Peyer's patch (tissue), 4 donors: ENCODE measurements at places on chromosomes 4 and X.

DNA sequence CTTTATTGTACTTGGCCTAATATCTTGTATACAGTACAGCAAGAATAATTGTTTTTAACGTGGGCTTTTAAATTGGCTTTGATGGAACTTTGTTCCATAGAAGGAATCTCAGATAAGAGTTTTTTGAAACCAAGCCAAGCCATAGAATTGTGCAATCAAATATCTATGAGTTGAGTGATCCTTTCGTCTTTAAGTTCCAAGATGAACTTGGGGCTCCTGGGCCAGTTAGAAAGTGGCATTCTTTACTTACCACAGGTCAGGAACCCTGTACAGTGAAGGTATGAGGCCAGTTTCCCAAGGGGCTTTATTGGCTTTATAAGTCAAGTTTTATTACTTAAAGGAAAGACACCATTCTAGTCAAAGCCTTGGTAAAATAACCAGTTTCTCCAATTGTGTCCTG lies 2104.2 kb downstream of the PCDH7 start:
- DNase-seq: no peak

- DNase-seq: no peak
These were observed 572.9 kb upstream of the DIPK2B start for GRCh38 chrX:45773572-45773971.

- DNase-seq: no peak
These were observed 291.8 kb downstream of the FBXW7 start for GRCh38 chr4:152243896-152244595.

GRCh38 chrX:108439961-108440696 lies 491 bp downstream of the COL4A5 start:
- DNase-seq: no peak

DNA sequence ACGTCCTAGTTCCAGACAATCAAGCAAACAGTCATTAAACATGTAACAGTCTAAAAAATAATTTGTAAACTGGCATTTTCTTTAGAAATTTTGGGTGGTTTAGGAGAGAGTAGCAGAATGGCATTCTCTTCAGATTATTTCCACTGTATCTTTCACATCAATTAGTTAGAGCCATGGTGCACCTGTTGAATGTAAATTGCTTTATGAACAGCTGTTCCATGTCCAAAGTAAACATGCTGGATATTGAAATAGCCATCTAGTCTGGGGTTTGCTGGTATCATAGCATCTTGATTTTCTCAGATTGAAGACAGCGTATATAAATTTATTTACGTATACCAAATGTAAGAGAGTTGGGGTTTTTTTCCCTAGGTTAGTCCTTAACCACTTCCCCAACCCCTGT lies 143.6 kb downstream of the RCHY1 start:
- no peak for DNase-seq

GRCh38 chr4:45294464-45294863 lies 568.1 kb upstream of the GNPDA2 start:
- DNase-seq: no peak

DNA sequence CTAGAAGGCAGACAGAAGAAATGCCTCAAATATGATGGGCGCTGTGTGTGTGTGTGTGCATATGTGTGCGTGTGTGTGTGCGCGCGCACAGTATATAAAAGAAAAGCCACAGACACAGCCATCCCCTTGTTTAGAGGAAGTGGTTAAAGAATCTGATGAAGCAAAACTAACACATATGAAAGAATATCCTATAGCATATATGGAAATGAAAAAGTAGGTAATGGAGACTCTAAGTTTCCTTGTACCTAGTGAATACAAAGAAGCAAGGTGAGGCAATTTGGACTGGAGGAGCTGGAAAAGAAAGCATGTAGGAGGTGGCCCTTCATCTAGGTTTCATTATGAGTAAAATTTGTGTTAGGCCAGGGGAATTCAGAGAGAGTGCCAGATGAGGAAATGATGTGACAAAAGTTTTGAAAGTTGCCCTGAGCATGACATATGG lies 58.6 kb upstream of the MCF2 start:
- DNase-seq: no peak

GRCh38 chr4:108846568-108846967 lies 83.7 kb upstream of the ETNPPL start:
- DNase-seq: no peak

DNA sequence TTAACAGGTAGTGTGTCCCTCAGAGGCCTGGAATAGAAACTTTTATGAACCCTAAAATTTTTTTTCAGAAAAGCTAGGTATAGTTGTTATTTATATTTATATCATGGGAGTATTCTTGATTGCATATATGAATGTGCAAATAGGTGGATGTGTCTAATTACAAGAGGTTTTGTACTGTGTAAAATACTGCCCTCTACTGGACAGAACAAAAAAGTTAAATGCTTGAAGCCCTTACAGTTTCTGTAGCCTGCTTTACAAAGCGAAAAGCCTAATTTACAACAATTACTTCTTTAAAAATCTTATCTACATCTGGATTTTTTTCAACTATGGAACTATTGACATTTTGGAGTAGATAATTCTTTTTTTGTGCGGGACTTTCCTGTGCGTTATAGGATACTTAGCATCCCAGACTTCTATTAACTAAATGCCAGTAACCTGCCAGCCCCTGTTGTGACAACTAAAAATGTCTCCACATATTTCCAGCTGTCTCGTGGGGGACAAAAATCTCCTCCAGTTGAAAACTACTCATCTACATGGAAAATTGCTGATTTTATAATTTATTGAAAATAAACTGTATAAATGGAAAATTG lies 35.1 kb downstream of the ENPEP start:
- DNase-seq: no peak

DNA sequence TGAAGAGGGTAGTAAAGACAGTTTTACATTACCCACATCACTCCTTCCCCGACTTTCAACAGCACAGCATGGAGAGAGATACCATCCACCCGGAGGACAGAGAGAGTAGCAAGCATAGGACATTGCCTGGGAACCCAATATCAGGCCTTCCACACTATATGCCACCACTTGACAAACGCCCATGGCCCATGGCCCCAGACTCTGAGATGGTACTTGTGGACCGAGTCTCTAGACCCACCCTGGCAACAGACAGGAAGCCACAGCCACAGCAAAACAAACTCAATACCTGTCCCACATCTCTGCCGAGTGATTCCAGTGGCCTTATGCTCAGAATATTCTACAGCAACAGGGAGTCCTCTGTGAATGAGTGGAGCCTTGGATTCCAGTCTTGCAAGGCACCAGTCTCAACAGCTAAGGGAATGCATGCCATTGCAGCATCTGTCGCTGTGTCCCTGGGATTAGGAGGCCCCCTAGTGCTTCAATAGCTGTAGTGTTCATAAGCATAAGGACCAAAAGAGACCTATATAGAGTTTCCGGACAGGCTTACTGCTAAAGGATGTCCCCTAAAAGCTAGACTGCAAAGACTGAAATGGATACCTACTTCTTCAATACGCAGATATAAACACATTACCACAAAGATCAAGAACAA lies 14.7 kb upstream of the CT55 start:
- DNase-seq: no peak

DNA sequence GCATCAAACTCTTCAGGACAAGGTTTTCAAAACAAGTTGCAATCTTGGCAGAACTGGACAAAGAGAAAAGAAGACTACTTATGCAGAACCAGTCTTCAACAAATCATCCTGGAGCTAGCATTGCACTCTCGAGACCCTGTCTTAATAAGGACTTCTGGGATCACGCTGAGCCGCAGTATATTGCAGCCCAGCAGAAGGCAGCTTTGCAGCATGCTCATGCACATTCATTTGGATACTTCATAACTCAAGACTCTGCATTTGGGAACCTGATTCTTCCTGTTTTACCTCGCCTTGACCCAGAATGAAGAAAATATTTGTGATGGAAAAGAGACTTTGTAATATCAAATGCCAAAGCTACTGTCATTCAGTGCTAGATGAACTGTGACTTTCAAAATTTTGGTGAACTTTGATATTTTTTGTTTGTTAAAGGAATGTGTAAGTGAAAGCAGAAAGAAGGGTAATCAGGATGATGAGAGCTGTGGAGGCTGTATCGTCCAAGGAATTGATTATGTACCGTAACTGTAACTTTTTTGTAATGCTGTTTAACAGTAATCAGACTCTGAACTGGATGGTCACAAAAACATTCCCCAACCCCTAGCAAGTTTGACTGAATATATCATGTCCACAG lies 27.2 kb downstream of the HSPA4L start:
- no peak for DNase-seq

DNA sequence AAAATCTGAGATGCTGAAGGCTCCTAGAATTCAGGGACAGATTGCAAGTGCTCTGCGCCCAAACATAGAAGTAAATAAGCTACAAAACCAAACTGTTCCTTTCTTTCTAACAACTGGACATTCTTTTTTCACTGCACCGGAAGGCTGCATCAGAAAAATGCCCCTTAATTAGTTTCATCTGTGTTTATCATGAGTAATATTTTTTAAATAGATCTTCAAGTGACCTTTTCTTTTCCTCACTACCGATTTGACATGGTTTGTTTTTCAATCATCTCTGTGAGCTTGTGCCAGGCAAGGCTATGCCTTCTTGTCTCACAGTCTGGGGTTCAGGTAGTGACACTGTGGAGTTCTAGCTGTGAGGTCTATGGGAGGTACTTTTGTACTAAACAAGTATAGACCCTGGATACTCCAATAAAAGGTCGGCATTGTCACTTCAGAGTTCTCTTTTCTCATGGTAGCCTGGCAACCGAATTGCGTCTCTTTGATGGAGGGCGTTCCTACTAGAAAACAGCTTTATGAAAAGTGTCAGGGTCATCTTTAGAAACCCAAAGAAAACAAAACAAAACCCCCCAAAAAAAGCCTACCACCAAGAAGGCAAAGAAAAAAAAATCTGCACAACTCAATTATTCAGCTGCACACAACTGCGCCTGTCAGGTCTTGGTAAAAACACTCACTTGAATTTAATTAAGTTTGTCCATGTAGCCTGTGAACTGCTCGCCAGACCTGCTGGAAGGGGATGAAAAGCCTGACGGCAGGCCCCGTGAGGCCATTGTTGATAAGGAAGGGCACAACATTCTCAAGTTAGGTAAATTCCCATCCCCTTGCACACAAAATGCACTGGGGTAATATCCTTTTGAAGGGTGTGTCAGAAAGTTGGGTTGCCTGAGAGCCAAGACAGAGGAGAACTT lies 22.8 kb upstream of the ADAMTS3 start:
- DNase-seq: no peak

DNA sequence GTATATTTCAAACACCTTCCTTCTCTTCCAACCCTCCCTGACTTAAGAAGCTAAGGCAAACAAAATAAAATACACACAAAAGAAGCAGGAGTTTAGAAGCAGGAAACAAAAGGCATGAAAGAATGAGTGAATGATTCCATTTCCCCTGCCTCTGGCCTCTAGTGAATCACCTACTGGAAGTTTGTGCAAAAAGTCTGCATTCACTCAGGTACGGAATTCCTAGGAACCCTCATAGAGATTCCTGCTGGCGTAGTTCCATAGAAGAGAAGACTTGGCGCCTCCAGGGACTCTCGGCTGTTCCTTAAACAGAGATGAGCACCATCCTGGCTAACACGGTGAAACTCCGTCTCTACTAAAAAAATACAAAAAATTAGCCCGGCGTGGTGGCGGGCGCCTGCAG lies 125.9 kb upstream of the TBL1X start:
- no peak for DNase-seq

DNA sequence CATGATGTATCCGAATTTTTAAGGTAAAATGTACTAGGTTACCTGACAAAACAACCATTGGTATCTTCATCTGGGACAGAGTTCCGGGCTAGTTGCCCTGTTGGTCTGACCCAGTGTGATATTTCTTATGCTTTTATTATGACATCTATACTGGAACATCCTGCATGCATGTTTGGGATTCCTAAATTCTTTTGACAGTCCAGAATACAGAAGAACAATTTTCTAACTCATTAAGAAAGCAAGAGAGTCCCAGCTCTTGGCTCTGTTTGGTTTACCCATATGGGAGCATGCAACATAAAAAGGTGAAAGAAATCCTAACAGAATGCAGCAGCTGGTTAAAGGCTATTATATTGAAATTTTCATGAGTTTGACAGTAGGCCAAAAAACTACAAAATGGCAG lies 247.7 kb upstream of the FTHL17 start:
- no peak for DNase-seq

DNA sequence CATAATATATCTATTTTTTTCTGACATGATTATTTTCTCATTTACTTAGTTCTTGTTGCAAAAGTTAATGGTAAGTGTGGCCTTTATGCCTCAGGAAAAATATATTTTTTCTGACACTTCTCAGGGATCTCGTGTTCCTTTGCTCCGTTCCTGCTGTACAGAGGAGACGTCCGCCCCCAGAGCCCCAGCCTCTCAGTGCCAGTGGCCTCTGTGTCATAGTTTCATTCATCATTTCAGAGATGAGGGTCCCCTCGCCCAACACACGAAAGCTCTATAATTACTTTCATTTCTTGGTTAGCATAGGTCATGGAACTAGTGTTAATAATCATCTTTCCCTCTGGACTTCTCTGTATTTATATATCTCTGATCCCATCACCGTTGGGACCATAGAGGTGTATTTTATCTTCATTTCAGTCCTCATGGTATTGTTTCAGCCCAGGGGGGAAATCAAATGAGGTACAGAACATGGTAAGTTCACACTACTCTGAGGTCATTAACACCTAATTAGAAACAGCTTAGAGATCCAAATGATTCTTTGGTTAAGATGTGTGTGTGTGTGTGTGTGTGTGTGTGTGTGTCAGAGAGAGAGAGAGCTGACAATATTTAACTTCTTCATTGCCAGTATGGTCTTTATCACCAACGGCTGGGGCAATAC lies 631.1 kb upstream of the TENM3 start:
- DNase-seq: no peak

GRCh38 chr4:73740353-73740778 lies at the start of gene CXCL8:
Gene CXCL8 (plus strand): TSS chr4:73740569. CDS start chr4:73740659, 90 bp downstream.
- no peak for DNase-seq

DNA sequence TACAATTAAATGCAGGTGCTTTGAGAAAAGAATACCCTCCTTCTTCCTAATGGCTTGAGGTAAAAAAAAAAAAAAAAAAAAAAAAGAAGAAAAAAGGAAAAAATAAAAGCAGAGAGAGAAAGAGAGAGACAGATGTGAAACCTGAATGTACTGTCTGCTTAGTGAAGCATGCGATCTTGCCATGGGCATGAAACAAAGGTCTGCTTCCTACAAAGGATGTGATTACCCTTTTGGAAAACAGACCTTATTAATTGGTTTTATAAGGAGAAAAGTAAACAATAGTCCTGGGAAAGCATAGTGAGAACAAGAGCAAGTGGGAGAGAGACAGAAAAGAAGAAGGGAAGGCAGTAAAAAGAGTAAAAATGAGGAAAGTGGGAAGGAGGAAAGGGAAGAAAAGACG lies 526.1 kb upstream of the PABPC4L start:
- DNase-seq: no peak

GRCh38 chr4:119116925-119117900 lies 18.4 kb upstream of the MYOZ2 start:
- DNase-seq: no peak

DNA sequence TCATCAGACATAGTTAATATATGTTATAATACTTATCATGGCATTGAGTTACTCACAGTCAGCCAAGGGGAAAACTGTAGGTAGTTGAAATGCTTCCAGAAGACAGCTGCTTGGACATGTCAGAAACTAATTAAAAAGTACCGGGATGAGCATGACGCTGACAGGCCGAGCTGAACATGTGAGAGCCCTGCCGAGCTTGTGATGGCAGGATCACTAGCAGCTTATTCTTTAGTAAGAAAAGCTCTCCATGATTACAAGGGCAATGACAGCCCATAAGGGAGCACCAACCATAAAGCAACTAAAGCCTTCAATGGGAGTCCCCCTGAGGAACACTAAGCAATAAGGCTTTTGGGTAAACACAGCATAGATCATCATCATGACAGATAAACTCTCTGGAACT lies 435.6 kb downstream of the TLL1 start:
- no peak for DNase-seq
